ENCODE measurements at places on chromosomes 13 and 19.

GRCh38 chr19:45322744-45323281, at the start of gene CKM:
Gene CKM (minus strand): TSS chr19:45322875. CDS start chr19:45319713, 3,162 bp downstream.
- no peak for DNase-seq

DNA sequence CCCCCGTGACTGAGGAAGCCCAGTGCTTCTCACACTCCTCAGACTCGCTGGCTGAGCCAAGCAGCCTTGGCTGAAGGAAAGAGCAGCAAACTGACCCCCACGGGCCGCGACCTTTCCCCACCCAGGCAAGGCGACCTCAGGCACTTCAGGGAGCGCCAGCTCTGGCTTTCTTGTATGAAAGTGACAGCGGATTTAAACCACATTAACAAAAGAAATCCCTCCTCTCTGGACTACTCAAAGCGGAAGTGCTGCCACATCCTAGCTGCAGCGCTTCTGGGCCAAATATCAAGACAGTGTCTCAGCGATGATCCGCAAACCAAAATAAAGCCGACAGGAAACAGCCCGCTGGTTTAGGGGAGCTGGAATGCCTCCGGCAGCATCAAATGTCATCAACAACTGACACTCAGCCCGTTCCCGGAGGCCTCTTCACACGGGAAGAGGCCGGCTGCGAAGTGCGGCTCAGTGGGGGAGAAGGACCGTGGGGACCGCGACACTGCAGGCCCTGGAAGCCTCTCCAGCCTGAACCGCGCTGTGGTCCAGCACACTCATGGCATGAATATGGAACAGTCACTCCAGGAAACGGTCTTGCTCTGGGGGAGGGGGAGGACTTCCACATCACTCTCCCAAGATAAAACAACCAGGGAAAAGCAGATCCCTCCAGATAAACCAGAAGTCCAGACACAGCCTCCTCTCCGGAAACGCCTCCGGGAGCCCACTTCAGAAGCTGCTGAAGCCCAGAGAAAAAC, 1.4 kb downstream of the RASA3 start:
- peak; percentile 47 for DNase-seq

GRCh38 chr19:1933244-1933643, 7.7 kb upstream of the CSNK1G2 start:
- DNase-seq = no peak

- peak; percentile 74 for DNase-seq
Measured at GRCh38 chr13:32164622-32165268, 133.2 kb downstream of the FRY start.

- no peak for DNase-seq
Measured at GRCh38 chr19:13172346-13173138, 22.3 kb downstream of the IER2 start.

DNA sequence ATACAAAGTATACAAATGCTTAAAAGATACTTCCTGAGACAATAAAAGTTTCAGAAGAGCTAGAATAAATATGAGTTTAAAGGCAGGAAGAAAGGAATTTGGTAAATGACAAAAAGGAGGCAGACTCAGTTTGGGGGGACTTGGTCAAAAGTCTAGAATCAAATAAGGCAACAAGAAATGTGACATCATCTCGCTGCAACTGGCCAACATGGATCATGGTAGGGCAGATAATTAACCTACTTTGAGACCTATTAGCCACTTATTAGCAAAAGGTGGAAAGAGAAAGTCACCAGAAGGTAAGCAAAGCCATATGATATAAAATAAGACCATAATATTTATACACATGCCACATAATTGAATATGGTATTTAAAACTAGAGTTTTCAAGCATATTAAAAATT, 5.3 kb downstream of the USP12 start:
- no peak for DNase-seq

- DNase-seq = no peak
Measured at GRCh38 chr13:113860665-113861432, 3.0 kb downstream of the GAS6 start.

- no peak for DNase-seq
Measured at GRCh38 chr13:53135301-53135700, 106.7 kb downstream of the OLFM4 start.

GRCh38 chr19:45828523-45828922, 13.4 kb upstream of the RSPH6A start:
- DNase-seq = no peak

- DNase-seq = no peak
Measured at GRCh38 chr13:69721631-69722030, 386.0 kb upstream of the ATXN8OS start.

DNA sequence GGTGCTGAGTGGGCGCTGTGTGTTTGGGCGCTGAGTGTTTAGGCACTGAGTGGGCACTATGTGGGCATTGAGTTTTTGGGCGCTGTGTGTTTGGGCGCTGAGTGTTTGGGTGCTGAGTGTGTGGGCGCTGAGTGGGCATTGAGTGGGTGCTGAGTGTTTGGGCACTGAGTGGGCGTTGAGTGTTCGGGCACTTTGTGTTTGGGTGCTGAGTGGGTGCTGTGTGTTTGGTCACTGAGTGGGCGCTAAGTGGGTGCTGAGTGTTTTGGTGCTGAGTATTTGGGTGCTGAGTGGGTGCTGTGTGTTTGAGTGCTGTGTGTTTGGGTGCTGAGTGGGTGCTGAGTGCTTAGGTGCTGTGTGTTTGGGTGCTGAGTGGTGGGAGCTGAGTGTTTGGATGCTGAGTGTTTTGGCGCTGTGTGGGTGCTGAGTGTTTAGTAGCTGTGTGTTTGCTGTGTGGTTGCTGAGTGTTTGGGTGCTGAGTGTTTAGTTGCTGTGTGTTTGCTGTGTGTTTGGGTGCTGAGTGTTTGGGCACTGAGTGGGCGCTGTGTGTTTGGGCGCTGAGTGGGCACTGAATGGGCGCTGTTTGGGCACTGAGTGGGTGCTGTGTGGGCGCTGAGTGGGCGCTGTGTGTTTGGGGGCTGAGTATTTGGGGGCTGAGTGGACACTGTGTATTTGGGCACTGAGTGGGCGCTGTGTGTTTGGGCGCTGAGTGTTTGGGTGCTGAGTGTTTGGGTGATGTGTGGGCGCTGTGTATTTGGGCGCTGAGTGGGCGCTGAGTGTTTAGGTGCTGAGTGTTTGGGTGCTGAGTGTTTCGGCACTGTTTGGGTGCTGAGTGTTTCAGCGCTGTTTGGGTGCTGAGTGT, 47.2 kb upstream of the F7 start:
- no peak for DNase-seq

GRCh38 chr19:32104153-32104849, 241.1 kb upstream of the ZNF507 start:
- no peak for DNase-seq

- DNase-seq = no peak
Measured at GRCh38 chr19:1746401-1747284, 6.7 kb upstream of the ONECUT3 start.

DNA sequence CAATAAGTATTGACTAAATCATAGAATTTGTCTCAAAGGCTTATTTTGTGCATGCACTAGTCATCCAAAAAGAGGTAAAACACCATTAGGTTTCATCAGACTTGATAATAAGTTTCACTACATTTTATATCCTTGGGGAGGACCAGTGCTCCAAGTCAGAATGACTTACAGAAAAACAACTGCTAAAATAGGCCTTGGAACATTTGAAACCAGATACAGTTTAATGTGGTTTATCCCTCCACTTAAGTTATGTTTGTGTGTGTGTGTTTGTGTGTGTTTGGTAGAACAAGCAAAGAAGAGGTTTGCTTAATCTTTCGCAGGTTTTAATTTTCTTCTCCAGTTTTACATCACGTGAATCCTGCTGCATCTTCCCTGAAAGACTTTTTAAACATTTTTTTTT, 570.9 kb downstream of the PCDH9 start:
- no peak for DNase-seq

- no peak for DNase-seq
Measured at GRCh38 chr19:54133312-54133956, 4.1 kb upstream of the CNOT3 start.

DNA sequence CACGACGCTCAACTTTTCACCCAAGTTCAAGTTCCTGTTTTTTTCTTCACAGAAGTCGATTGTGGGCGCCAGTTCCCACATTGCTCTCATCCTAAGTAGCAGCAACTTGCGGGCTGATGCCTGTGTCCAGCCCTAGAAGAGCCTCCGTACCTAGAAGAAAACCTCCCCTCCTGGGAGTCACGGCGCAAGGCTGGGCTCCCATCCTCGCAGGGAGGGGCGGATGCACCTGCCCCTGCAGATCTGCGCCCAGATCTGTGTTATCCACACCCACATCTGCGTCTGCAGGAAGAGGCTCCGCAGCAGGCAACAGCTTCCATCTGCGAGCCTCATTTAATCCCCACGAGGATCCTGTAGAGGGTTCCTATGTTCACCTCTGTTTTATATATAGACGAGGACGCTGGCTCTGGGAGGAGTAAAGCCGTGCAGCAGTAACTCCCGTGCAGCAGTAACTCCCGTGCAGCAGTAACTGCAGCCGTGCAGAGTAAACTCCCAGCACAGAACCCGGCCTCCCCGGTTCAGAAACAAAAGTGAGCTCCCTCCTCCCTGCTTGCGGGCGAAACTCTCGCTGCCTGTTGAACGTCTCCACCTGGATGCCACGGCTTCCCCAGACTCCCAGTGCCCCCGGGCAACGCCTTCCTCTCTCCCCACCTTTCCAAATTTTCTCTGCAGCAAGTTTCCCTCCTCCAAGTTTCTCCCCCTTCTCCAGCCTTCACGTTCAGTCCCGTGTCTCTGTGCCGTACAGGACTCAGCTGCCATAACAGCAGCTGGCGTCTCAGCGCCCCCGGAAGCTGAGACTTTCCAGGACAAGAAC, 23.5 kb upstream of the LAIR1 start:
- no peak for DNase-seq

DNA sequence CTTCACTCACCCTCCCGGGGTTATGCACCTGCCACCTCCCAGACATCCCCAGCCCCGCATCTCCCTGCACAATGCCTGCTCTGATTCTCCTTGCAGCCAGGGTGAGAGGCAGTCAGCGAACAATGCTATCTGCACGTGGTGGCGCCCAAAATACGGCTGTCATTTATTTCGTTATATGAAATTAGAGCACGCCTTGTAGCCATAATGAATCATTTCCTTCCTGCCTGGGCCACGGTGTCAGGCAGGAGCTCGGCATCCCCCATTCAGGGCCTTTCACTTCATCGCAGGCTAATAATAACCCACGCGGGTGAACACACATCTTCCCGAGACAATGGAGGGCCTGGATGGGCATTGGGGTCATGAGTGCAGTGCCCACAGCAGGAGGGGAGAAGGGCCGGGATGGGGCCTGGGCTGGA, 143.8 kb upstream of the ZNF507 start:
- no peak for DNase-seq

GRCh38 chr19:55647732-55648584, at the start of gene CCDC106:
Gene CCDC106 (plus strand): TSS chr19:55648212. CDS start chr19:55649047, 835 bp downstream.
- peak; percentile 87 for DNase-seq

DNA sequence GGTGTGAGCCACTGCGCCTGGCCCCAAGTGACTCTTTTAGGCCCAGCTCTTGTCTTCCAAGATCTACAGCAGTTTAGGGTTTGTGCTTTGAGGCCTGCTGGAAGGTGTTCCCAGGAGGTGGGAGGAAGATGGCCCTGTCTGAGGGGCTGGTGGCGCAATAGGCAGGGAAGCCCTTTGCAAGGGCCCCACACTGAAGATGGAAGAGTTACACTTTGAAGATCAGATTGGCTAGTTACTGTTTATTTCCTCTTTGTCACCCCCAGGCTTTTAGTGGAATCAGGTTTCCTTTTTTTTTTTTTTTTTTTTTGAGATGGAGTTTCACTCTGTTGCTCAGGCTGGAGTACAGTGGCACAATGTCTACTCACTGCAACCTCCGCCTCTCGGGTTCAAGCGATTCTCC, 1.9 kb upstream of the RABAC1 start:
- DNase-seq = no peak

GRCh38 chr13:40506592-40507446, 159.6 kb downstream of the FOXO1 start:
- DNase-seq = no peak

- no peak for DNase-seq
Measured at GRCh38 chr19:28603453-28603852, 609.5 kb downstream of the UQCRFS1 start.

- DNase-seq = no peak
Measured at GRCh38 chr13:42997381-42997780, 5.3 kb upstream of the EPSTI1 start.

DNA sequence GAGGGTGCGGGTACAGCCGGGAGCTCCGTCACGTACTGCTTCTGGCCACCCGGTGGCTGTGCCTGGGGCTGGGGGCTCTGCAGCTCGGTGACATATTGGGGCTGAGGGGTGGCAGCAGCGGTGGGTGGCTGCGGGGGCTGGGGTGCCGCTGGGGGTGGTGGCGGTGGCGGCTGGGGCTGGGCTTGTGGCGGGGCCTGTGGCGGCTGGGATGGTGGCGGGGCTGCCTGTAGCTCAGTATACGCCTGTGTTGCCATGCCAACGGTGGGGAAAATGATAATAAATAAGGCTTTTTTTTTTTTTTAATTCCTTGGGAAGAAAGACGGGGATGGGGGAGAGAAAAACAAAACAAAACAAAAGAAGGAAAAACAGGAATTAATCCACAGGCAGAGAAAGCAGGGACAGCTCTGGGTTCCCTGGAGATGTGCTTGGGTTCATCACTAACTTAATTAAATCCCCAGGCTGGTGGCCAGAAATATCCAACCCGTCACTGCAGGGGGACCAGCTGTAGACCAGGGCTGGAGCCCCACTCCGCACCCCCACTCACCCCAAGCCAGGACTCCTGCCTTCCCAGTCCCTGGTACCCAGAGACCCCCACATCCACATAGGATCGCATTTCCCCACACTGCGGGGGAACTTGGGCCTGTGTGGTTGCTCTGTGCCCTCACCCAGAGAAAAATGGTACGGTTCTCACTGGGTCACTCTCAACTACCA, 12.4 kb downstream of the RFX1 start:
- DNase-seq = no peak

DNA sequence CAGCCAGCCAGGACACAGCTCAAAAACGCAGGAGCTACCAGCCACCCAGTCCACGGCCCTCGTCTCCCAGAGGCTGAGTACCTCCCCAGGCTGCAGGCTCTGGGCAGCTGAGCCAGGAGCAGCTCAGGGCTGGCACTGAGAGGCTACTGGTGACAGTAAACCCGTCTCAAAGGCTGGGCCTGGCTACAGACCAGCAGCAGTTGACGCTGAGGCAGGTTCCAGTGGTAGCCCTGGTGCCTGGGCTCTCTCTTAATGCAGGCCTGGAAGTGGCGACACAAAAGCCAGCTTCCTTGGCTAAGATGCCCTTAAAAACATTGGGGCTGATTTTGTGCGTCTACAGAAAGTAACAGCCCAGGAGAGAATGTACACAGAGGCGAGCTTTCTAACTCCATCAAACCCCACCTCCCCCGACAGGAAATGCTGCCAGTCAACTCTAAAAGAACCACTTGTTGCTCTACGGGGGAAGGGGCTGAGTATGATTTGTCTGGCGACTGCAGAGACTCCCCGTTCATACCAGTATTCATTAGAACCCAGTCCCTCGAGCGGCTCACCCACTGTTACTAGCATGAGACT, 126.3 kb downstream of the STK24 start:
- no peak for DNase-seq
